ENCODE measurements at places on chromosomes 3 and 15.

DNA sequence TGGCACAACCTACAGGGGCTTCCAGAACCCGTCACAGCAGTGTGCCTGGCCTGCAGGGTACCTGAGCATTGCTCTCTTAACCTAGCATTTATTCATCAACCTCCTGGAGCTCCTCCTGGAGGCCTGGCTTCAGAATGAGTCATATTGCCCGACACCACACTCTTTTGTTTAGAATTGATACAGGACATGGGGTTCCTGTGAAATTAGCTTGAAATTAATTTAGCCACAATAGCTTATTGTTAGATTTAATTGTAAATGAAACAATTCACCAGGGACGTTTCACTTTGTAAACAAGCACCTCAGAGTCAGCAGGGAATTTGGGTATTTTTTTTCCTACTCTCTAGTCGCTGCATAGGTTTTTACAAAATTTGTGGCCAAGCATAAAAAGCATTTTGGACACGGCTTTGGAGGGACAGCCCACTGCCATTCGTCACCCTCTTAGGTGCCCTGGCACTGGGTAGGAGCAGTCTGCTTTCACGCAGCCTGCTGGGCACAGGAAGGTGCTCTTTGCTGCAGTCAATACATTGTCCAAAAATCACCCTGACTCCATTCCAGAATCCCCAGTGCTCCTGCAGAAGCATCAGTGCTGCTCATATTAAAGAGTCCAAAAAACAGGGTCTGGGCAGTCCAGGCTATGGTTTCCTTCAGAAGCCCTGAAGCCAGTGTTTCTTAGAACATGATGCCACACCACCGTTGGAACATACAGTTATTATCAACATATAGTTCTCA, 60.8 kb upstream of the MEF2A start:
- DNase-seq: no peak

- no peak for DNase-seq
These were observed 303.4 kb downstream of the DIPK2A start for GRCh38 chr3:144275005-144275404.

- DNase-seq: no peak
These were observed 70.1 kb downstream of the CD200 start for GRCh38 chr3:112403103-112403502.

DNA sequence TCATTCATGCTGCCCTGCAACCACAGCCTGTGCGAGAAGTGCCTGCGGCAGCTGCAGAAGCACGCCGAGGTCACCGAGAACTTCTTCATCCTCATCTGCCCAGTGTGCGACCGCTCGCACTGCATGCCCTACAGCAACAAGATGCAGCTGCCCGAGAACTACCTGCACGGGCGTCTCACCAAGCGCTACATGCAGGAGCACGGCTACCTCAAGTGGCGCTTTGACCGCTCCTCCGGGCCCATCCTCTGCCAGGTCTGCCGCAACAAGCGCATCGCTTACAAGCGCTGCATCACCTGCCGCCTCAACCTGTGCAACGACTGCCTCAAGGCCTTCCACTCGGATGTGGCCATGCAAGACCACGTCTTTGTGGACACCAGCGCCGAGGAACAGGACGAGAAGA, 4.7 kb downstream of the TRIM42 start:
- no peak for DNase-seq

- DNase-seq: no peak
These were observed 36.7 kb downstream of the IGF1R start for GRCh38 chr15:98684995-98685525.

GRCh38 chr3:119647171-119647570, 13.2 kb downstream of the POPDC2 start:
- no peak for DNase-seq

DNA sequence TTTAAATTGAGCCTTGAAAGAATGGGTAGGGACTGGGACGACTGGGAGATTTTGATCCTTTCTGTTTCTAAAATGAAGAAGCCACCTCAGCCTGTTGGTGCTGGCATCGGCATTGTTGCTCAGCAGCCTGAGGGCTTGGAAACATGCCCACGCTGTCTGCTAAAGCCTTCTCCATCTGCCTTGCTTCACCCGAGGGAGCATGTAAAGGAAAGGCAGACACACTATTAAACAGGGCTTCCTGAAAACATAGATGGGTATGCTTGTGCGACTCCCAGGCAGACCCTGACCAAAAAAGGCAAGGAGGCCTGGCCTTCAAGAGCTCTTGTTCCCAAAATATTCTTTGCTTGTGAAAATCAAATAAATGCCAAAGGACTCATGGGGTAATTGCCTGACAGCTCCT, 84.2 kb upstream of the SLC4A7 start:
- DNase-seq: no peak

GRCh38 chr3:178966299-178967176, 105.1 kb downstream of the ZMAT3 start:
- no peak for DNase-seq

- no peak for DNase-seq
These were observed 28.8 kb downstream of the GOLGA6A start for GRCh38 chr15:74053517-74053916.

DNA sequence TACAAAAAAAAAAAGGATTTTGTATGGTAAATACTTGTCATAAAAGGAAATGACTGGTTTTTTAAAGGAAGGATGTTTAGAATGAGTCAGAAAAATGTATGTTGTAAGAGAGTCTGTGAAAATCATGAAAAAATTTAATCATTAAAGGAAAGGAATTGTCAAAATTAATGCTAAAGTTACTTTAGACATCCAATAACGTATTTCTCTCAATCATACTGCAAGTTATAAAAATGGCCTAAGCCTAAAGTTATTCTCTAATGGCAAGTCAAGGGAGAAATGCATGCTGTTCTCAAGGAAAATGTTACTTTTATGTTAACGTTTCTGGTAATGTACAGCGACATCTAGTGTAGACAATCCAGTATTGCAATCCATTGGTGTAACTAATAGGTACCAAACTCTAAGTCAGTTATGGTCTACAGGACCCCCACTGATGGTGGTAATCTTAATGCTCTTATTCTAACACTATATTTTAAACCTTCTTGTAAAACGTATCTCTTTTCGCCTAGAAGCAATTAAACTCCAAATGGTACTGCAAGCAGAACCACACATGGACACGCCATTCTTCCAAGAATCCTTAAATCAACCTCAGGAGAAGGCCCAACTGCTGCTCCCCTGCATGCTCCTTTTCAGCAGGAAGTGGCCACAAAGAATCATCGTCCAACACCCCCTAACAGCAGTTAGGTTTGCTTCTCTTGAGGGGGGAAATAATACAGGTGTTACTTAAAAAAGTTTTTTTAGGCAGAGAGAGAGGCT, 35.2 kb downstream of the NCEH1 start:
- DNase-seq: peak; percentile 65

DNA sequence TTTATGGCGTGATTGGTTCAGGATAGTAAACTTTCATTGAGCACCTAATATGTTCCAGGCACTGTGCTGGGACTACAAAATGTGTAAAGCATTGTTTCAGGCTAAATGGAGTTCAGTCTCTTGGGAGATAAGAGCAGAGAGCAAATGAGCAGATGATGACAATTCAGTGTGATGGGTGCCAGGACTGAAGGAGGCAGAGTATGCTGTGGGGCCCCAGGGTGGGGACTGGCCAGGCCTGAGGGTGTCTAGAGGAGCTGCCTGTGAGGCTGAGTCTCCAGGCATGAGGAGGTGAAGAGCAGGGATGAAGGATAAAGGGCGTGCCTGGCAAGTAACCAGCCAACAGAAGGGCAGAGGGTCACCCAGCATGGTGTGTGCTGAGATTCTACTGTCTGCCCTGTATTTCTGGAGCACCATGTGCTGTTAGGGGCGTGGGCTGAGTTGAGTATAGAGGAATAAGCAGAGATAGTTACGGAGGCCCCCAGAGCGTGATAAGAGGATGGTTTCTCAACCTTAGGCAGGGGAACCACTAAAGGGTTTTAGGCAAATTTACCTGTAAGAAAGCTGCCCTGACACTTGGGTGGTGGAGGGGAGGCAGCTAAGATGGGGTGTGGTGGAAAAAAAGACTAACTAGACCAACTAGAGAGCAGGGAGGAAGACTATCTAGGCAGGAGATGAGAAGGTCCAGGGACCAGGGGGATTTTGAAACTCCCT, 38.5 kb downstream of the EPHB1 start:
- no peak for DNase-seq

GRCh38 chr3:174355505-174355904, 503.6 kb upstream of the NAALADL2 start:
- peak; percentile 32 for DNase-seq

- no peak for DNase-seq
These were observed 89.7 kb downstream of the SSR3 start for GRCh38 chr3:156465194-156465593.

DNA sequence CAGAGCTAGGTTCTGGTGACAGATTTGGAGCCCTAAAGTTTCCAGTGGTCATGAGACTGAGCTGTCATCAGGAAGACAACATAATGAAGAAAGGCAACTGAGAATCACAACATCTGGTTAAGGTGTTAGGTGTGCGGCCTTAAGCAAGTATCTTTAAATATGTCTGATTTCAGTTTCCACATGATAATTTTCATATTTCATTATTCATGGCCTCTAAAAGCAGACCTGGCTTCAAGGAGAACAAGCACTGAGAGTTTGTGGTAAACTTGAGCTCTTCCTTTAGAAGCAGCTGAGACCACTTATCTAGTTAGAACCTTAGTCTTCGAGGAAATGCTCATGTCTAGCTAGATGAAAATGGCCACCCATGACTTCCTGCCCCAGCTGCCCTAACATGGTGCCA, 25.7 kb upstream of the MYLK start:
- no peak for DNase-seq

DNA sequence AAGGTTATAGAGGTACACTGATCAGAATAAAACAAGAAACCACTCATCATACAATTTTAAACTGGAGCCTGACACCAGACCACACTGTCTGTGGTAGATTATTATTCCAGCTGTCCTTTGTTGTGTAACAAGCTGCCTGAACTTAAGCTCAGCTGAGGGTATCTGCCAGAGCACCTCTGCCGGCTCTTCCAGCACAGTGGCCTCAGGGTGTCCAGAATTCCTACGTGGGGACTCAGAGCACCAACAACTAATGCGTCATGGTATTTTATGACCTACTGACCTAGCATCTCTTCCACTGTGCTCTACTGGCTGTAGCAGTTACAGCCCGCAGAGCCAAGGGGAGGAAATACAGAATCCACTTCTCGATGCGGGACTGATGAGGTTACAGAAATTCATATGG, 15.6 kb upstream of the RAF1 start:
- DNase-seq: peak; percentile 42

Data from SW 1271 (cell line).